ENCODE measurements at places on chromosomes 2 and 18.

DNA sequence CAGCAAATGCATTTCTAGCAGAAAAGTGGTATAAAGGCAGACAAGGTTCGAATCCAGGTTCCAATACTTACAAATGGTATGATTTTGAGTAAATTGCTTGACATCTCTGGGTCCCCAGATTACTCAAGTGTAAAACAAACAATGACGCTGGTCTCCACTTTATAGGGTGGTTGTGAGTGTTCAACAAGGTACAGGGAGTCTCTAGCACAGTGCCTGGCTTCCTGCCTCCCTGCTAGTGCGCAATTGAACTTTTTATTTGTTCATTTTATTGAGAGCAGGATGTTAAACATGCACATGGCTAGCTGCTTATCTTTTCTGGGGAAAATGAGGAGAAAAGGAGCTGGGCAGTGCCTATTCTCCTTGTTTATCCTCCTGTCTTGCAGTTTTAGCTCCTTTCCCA is 74.9 kb upstream of the MYL1 start:
- DNase-seq = no peak

DNA sequence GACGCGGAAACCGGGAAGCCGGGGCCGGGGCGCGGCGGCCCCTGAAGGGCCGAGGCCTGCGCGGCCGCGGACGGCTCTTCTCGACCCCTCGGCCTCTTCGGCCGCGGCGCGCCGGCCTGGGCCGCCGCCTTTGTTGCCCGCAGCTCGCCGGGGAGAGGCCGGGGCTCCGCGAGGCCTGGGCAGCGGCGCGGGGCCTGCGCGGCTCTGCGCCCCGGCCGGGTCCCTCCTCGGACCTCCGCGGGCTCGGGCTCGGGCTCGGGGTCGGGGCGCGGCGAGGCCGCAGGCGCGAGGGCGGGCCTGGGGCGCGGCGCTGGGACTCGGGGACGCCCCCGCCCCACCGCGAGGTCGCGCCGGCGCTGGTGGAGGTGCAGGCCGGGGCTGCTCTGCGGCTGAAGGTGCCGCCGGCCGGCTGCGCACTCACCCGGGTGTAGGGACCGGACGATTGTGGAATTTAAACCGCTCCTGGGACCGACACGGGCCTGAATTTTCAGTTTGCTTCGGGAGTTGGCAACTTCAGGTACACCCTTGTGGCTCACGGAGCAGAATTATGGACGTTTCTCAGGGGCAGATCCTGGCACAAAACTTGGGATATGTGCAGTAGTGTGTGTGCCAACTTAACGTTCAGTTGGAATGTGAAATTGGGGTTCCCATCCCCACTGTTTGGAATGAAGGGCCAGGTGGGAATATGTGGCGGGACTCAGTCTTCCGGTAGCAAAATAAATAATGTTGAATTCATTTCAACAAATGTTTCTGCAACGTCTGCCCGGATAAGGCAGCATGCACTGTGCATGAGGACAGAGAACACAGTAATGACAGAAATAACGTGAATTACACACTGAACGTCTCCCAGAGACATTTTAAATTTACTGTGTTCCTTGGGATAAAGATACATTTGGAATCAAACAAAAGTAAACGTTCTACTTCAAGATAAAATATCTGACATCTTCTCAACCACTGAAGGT is 787 bp downstream of the SOCS6 start:
- DNase-seq = peak; percentile 16

- no peak for DNase-seq
These were observed 199.3 kb upstream of the MYT1L start for GRCh38 chr2:2530334-2530733.

- DNase-seq = no peak
These were observed 23.7 kb downstream of the HEATR5B start for GRCh38 chr2:37060446-37060845.

DNA sequence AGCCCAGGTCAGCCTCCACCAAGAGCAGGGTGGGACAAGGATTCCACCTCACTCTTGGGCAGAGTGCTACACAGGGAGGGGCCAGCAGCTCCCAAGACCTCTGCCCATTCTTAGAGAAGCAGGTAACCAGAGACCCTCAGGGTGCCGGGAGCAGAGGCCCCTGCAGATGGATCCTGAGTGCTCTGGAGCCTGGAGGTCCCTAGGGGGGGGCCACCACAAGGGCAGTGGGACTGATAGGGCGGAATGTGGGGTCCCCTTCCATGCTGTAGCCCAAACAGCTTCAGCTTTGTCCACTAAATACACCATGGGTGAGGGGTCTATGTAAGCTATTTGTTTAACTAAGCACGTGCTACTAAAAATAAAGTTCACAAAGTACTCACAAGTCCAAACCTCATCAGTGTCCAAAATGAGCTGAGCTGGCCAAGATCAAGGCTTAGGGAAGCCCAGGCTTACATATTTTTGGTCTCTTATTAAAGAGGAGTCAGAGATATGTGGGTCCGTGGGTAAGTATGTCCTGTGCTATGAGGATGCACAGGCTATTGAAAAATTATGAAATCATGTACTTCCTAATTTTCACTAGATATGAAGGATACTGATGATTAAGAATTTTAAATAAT is 21.5 kb upstream of the GPC1 start:
- no peak for DNase-seq

GRCh38 chr2:75428646-75429443 is 131.9 kb downstream of the EVA1A start:
- no peak for DNase-seq

DNA sequence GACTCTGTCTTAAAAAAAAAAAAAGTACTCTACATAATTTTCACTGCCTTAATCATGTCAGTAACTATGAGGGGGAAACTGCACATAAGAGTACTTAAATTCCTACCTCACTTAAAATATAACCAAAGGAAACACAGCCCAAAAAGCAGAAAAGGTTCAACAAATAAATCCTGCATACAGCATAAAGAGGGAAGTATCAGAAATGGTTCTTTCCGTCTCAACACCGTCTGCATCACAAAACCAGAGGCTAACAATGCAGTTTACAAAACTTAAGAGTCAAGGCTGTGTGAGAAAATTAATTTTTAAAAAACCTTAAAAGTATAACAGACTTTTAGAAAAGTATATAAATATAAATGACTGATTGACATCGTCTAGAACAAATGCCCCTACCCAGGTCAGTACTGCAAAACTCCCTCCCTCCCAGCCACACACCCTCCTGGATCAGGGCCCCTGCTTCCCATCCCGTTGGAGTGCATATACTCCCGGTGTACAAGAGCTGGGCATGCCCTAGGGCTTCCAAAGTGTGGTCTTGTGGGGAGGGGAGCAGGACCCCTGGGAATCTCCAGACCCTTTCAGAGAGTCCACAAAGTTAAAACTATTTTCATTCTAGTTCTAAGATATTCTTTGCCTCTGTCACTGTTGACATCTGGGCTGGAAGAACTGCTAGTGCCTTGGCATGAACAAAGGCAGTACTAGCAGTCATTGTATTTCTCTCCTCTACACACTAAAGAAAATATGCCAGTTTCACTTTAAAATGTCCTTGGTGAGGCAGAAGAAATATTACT is 67.0 kb upstream of the SERTAD2 start:
- no peak for DNase-seq

GRCh38 chr2:179050755-179051154 is 818 bp upstream of the CCDC141 start:
- no peak for DNase-seq

GRCh38 chr2:67948506-67948905 is 114.3 kb downstream of the C1D start:
- DNase-seq = no peak

DNA sequence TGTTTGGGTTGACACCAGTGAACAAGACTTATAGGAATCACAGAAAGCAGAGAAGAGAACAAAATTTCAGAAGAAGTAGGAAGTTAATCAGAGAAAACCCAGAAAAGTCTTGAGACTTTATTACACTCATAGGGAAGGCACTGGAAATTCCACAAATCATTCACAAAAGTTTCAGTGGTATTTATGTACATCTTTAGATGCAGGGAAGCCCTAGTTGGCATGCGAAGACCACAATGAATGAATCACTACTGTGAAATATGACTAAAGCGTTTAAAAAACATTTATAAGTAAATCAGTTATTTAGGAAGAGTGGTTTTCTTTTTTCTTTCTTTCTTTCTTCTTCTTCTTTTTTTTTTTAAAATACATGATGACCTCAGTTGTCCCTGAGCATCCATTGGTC is 105.1 kb downstream of the NUP35 start:
- peak; percentile 6 for DNase-seq

DNA sequence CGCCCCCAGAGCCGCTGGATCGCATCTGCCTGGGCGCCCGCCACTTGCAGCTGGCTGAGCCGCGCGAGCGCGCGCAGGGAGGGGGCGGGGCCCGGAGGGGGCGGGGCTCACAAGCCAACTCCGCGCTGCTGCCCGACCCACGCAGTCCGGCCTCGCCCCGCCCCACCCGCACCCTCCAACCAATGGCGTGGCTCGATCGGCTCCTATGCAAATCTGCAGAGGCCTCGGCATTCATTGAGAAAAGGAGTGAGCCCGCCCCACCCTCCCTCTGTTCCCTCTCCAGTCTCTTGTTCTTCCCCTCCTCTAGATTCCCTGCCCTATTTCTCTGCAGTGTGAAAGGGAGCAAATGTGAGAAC is at the start of gene ALK:
Gene ALK (minus strand): TSS at position 27 of the 356 bp plus-strand sequence. CDS start 927 bp downstream, outside the sequence.
- peak; percentile 55 for DNase-seq

DNA sequence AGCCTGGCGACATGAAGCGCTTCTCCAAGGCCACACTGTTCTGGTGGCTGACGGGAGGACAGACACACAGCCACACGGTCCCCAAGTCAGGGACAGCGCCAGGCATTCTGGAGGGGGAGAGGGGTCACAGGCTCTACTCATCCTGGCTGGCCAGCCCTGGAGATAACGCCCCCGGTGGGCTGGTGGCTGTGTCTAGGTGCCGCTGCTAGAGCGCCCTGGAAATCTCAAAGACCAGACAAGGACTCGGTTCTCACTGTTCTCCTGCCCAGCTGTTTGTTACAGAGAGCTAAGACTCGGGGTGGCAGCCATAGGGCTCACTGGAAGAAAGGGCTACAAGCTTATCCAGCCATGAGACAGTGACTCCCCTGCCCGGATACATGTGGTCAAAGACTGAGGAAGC is 72.0 kb downstream of the KCNF1 start:
- DNase-seq = no peak

GRCh38 chr2:46564811-46565241 is 85.5 kb downstream of the TMEM247 start:
- DNase-seq = no peak

GRCh38 chr18:74373428-74373827 is 57.8 kb downstream of the C18orf63 start:
- no peak for DNase-seq

DNA sequence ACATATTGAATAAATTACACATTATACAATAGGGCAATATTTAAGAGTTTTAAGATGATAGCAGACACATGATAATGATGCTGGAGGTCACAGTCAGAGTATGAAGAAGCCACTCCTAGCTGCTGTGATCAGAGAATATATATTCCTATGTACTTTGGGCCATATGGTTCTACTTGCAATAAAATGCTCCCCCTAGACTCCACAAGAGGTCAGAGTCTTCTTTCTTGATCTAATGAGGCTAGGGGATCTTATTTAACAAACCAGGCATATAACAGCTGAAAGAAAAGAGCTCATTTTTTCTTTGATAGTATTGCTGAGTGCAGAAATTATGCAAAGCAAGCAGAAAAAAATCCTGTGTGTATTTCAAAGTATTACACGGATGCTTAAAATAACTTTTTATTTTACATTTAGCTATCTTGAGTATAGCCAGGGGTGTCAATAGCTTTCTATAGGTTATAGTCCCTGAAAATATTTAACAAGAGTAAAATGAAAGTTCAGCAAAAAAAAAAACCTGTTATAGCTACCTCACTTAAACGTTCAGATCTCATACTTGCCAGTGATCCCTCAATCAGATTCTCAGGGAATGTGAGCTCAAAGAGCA is 748.7 kb upstream of the CHAC2 start:
- DNase-seq = no peak

GRCh38 chr18:5969989-5970403 is 74.7 kb upstream of the TMEM200C start:
- no peak for DNase-seq

GRCh38 chr18:40874233-40874632 is 1080.8 kb upstream of the PIK3C3 start:
- DNase-seq = no peak

DNA sequence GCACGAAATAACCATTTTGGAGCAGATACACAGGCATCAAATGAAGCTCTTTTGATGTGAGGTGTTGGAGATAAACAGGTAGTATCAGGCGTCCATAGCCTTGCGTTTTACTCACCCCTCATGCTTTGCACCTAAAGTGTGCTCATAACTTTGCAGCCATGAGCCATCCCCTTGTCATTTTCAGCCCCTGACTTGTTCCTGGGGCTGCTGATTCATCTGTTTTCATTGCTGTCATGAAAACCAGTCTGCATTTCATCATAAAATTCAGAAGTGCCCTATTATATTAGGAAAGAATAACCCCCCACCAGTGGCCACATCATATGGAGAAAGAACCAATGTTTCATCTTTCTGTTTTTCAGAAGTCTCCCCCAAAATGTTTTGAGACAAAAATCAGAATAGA is 329.7 kb upstream of the NRP2 start:
- DNase-seq = no peak

DNA sequence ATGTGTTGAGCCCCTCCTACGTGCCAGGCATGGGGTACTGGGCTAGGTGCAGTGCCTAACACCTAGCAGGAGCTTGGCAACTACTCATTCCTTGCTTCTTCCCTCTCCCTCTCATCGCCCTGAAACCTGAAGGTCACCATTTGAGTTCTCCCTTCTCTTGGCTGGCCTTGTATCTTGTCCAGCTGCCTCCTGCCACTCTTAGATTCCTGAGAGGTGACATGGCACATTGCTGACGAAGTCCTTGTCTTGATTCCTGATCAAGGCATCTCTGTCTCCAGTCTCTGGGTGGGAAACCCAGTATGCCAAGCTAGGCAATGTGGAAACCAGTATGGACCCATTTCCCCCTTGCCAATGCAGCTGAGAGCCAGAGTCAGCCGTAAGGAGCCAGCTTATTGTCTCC is 9.0 kb upstream of the EFR3B start:
- DNase-seq = no peak

DNA sequence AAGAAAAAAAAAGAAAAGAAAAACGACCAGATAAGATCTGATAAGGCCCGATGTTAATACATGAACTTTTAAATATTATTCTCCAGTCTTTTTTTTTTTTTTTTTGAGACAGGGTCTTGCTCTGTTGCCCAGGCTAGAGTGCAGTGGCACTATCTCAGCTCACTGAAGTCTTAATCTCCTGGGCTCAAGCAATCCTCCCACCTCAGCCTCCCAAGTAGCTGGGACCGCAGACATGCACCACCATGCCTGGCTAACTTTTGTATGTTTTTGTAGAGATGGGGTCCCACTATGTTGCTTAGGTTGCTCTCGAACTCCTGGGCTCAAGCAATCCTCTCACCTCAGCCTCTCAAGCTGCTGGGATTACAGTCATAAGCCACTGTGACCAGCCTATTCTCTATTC is 1.6 kb downstream of the ABCG5 start:
- DNase-seq = no peak

Data from inflammatory macrophage treated with lipopolysaccharide for 1 hour (primary cell).